ENCODE measurements at places on chromosomes 7 and 10.

GRCh38 chr7:126441745-126442144, 811.0 kb downstream of the GRM8 start:
- DNase-seq = no peak

DNA sequence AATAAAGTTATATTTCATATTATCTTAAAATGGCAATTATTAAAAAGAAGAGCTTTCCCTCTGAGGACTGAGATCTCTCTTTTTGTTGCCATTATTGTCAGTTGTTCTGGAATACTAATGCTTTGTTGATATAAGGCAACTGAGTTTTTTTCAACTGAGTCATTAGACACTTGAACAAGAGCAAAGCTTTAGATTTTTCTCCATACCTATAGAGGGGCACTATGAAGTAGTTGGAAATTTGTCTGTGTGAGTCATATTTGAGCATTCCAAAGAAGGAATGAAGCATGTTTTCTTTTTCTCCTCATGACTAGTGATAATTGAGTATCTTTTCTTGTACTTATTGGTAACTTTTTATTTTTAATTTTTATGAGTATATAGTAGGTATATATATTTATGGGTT, 24.5 kb downstream of the RPA3 start:
- peak; percentile 21 for DNase-seq

- no peak for DNase-seq
Measured at GRCh38 chr7:112266141-112266540, 59.6 kb downstream of the ZNF277 start.

- DNase-seq = no peak
Measured at GRCh38 chr7:129496653-129497052, 5.7 kb upstream of the SMKR1 start.

DNA sequence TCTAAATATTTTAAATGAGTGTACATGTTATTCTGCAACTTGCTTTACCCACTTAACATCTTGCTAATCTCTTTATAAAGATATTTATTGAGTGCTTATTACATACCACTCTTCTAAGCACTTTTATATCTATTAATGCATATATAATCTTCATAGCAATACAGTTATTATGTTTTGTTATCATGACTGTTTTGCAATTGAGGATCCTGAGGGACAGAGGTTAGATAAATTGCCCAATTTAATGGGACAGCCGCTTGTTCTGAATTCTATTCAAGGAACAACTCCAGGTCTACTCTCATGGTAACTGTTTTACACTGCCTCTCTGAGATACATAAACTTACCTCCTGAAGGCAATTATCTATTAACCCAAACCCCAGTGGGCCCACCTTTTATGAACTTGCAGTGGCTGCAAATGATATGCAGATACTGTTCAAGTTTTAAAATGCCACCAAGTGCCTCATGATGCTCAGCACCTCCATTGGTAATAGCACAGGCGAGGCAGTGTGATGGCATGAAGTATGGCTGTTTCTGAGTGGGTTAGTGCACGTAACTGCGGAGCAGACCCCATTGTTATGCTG, 60.5 kb downstream of the PON1 start:
- no peak for DNase-seq

DNA sequence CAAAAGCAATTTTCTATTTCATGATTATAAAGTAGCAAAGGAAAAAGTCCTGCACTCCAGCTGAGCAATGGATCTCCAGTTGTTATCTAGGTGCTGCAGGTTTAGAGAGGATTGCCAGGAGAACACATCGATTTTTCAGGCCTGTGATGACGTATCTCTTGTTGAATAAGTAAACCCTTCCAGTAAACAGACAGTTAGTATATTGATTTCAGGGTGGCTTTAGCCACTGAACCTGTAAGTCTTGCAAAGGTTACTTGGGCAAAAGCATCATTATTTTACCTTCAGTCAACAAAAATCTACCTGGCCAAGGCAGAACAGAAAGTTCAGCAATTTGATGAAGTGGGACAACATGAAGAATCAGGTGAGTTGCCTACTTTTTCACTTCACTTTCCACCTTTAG, 12.3 kb downstream of the EGFR start:
- no peak for DNase-seq

GRCh38 chr10:28681928-28682750, 4.8 kb downstream of the BAMBI start:
- no peak for DNase-seq

DNA sequence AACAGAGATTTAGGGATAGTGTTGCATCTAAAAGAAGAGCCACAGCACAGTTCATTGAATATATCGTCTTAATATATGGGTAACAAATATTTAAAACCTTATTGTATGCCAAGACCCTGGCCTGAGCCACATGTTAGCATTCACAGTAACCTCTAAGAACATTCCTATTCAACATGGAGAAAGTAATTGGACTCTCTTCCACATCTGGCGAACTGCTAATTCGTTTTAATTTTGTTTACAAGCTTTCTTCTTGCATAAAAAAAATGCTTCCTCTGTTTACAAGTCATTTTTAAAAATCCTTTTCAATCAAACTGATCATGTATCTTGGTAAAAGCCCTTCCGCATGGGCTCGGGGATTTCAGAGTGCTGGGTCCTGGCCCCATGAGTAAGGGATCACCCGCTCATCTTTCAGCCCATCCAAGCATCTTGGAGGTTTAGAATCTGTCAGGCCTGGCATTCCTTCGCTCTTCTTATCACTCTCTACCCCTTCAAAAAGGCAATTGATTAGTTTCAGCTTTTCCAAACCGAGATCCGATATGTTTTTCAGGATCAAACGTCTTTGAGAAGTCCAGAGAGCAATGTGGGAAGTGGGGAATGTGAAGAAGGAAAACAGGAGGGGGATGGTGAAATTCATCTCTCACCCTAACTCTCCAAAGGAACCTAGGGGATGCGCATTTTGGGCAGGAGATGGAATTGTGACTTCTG, 7.3 kb downstream of the TWIST1 start:
- no peak for DNase-seq

GRCh38 chr7:33109758-33110238, 594 bp upstream of the RP9 start:
- DNase-seq = no peak

DNA sequence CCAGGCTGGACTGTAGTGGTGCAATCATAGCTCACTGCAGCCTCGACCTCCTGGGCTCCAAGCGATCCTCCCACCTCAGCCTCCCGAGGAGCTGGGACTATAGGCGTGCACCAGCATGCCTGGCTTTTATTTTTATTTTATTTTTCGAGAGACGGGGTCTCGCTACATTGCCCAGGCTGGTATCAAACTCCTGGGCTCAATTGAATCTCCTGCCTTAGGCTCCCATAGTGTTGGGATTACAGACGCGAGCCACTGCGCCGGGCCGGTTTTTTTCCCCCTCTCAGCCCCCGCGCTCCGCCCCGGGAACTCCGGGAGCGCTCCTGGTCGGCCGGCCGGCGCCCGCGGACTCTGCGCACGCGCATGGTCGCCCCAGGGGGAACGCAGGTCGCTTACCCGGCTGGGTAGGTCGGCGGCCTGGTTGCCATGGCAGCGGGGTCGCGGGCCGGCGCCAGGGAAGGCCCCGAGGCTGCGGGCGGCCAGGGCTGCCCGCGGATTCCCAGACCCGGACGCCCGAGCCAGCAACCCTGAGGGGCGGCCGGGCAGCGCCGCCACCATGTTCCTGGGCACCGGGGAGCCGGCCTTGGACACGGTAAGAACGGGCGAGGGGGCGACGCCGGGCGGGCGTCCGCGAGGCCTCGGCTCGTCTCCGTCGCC, at the start of gene IQCE:
Gene IQCE, plus strand, starts transcription at position 351 of the 654 bp plus-strand sequence. Its CDS starts 203 bp downstream, at position 554.
- DNase-seq = peak; percentile 67

GRCh38 chr10:126528315-126528835, 140.1 kb upstream of the ADAM12 start:
- no peak for DNase-seq

GRCh38 chr7:134648456-134648855, 1.8 kb downstream of the BPGM start:
- DNase-seq = no peak

- no peak for DNase-seq
Measured at GRCh38 chr10:244227-244626, 109.0 kb downstream of the ZMYND11 start.

DNA sequence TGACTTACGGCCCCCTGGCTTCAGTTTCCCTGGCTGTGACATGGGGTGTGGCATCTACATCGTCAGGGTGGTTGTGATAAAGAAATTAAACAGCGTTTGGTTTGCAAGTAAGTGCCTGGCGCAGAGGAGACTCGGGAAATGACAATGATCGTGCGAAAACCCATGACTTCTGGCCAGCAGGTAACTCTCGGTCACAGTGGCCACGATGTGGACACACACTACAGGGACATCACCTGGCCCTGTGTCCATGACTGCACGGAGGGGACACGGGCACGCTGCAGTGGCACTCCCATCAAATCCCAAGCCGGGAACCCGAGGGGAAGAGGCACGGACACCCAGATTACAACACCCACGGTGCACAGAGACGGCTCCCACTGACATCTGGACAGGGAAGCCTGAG, 28.7 kb downstream of the PAPOLB start:
- DNase-seq = no peak

DNA sequence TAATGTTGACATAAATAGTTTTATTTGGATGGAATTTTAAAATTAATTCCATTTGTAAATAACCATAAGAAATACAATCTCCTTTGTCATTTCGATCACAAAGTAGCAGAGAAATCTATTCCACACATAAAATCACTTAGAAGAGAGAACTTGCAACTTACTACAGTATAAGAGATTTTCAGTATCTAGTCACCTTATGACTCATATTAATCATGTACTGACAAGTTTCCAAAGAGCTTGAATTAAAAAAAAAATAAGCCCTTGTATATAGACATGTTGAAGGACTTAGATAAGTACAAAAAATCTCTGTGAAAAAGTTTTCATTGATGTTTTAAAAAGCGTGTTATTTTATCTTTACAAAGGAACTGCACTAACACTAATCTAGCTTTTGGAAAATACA, 207.1 kb upstream of the ETV1 start:
- DNase-seq = no peak

GRCh38 chr10:114492351-114493037, 88.2 kb upstream of the AFAP1L2 start:
- peak; percentile 39 for DNase-seq

DNA sequence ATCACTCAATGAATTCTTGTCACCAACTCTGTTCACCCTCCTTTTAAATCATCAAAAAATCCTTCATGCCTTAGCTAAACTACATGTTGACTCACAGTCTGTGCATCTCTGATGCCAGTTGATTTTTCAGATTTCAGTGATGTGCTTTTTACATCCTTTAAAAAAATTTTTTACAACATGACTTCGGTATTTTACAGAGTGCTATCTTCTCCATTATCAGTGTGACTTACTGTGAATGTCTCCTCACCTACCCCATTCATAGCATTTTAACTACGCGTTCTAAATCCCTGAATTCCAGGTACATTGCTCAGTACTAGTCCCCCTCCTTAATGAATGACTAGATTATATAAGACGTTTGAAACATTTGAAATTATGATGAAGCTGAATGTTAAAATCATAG, 98.7 kb downstream of the DNAH11 start:
- DNase-seq = no peak

Measured in NCI-H446 (cell line).